ENCODE measurements at places on chromosomes 5 and 9. TPM values are rescaled to one million over a fixed set of nuclear protein-coding genes. Genes with fewer than 3 reads are reported as not detected.

Gene ZNF367
- total RNA-seq = 1.2 TPM

Gene TBCA
- total RNA-seq = 118 TPM

Gene ORM2
- 1.6 TPM for total RNA-seq

Gene SVEP1
- total RNA-seq = 54.6 TPM

Gene PDGFRB
- total RNA-seq = 53.7 TPM

Gene BTNL8
- 0.15 TPM for total RNA-seq

Gene PCDHB2
- 3.8 TPM for total RNA-seq

Gene ALDH7A1
- 83.0 TPM for total RNA-seq

GRCh38 chr5:137186759-137187461, 312.2 kb downstream of the SPOCK1 start:
- DNase-seq = no peak
- H3K4me1 ChIP-seq = no peaks in the 10 kb centered on the region
- no peaks in the 10 kb centered on the region for H3K27me3 ChIP-seq
- H3K36me3 ChIP-seq = no peaks in the 10 kb centered on the region
- no peak overlapping the region for H3K27ac ChIP-seq

GRCh38 chr5:15968993-15969392, 210.6 kb downstream of the MARCHF11 start:
- DNase-seq = no peak
- H3K36me3 ChIP-seq = no peaks in the 10 kb centered on the region
- no peaks in the 10 kb centered on the region for H3K4me1 ChIP-seq
- H3K27ac ChIP-seq = no peak overlapping the region
- no peaks in the 10 kb centered on the region for H3K27me3 ChIP-seq
- no peak overlapping the region for H3K4me3 ChIP-seq

DNA sequence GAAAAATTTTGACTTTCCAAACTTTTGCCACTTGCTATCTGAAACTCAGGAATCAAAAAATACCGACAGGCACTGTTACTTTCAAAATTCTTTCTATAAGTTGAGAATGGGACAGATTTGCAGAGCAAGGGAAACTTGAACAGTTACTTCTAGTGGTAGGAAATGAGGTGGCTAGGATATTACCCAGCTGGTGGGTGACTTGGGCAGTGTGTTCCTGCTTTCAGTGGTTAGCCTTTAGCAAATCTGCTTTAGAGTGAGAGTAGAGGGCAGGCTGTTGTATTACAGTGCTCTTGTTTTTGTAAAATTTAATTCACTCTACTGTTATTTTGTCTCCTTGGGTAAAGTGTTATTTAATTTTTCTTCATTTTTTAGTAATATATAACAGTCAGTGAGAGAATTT, 40.2 kb upstream of the ROPN1L start:
- no peaks in the 10 kb centered on the region for H3K27me3 ChIP-seq
- no peak overlapping the region for H3K4me3 ChIP-seq
- DNase-seq = no peak
- H3K27ac ChIP-seq = no peak overlapping the region
- H3K36me3 ChIP-seq = no peaks in the 10 kb centered on the region
- no peaks in the 10 kb centered on the region for H3K4me1 ChIP-seq

- H3K27ac ChIP-seq = peak overlapping the region; percentile 29
- no peak for DNase-seq
- no peaks in the 10 kb centered on the region for H3K36me3 ChIP-seq
- no peak overlapping the region for H3K4me3 ChIP-seq
- H3K27me3 ChIP-seq = no peaks in the 10 kb centered on the region
Observed at GRCh38 chr9:119020730-119021333, 348.4 kb downstream of the BRINP1 start.

DNA sequence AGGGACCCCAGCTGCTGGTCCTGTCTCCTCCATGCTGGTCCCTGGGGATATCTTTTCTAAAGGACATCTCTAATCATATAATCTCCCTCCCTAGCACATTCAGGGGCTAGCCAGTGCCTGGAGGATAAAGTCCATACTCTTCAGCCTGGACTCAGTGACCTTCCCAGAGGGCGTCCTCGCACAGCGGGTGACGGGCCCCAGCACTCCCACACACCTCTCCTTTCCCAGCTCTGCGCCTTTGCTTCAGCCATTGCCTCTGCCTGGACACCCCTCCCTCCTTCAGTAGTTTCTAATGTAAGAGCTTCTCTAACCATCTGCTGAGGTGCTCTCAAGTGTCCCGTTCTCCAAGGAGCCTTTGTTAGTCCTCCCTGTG, 15.2 kb upstream of the TNIP1 start:
- no peak for DNase-seq
- no peaks in the 10 kb centered on the region for H3K27me3 ChIP-seq
- H3K27ac ChIP-seq = peak overlapping the region; percentile 87
- H3K36me3 ChIP-seq = no peaks in the 10 kb centered on the region
- no peaks in the 10 kb centered on the region for H3K4me1 ChIP-seq

GRCh38 chr5:14729448-14730385, 65.2 kb downstream of the OTULIN start:
- no peak overlapping the region for H3K4me3 ChIP-seq
- DNase-seq = no peak
- H3K27ac ChIP-seq = no peak overlapping the region
- H3K36me3 ChIP-seq = no peaks in the 10 kb centered on the region

DNA sequence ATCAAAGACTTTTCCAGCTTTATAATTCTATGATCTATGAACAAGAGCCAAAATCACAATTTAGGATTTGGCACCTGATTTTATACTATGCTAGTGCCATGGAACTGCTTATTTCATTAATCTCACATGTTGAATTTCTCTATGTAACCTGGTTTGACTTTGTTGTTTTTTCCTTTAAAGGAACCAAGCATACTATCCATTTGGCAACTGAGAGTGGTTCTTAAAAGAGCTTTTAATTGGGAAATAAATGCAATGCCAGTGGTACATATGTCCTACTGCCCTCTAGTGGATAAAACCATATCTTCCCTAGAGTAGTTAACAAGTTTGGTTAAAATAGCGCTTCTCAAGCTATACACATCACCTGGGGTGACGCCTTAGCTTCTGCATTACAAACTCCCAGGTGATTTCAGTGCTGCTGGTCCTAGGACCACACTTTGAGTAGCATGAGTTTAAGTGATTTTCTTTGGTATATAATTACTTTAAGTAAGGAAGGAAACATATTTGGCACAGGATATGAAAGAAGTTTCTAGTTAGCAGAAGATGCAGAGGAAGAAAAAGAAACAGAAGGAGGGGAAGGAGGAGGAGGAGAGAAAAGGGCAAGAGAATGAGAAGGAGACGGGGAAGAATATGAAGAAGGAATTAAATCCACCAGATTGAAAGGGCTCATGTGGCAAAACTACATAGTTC, 56.8 kb downstream of the FGF10 start:
- H3K4me3 ChIP-seq = no peak overlapping the region
- H3K4me1 ChIP-seq = no peaks in the 10 kb centered on the region
- no peak for DNase-seq

DNA sequence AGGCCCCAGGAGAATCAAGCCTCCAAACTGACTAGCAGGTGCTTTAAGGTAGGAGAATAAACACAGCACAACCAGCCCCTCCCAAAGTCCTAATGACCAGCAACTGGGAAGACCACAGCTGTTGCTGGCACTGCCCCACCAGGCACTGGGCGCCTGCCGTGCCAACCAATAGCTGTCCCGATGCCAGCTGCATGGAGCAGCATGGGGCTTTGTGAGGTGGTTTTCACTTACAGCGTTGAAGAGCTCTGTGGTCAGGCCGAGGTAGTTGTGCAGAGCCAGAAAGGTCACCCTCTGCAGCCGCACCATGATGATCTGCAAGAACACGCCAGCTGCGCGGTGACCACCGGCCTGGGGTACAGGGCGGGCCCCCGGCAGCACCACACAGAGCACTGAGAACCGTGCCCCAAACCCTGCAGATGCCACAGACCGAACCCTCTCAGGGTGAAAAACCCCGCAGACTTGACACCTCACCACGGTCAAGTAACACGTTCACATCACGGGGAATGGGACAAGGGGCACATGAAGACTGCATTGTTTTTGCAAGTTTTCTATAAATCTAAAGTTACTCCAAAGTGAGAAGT, 28.7 kb downstream of the PNPLA7 start:
- no peaks in the 10 kb centered on the region for H3K4me1 ChIP-seq
- no peaks in the 10 kb centered on the region for H3K36me3 ChIP-seq
- H3K27me3 ChIP-seq = no peaks in the 10 kb centered on the region
- H3K27ac ChIP-seq = no peak overlapping the region
- no peak overlapping the region for H3K4me3 ChIP-seq

DNA sequence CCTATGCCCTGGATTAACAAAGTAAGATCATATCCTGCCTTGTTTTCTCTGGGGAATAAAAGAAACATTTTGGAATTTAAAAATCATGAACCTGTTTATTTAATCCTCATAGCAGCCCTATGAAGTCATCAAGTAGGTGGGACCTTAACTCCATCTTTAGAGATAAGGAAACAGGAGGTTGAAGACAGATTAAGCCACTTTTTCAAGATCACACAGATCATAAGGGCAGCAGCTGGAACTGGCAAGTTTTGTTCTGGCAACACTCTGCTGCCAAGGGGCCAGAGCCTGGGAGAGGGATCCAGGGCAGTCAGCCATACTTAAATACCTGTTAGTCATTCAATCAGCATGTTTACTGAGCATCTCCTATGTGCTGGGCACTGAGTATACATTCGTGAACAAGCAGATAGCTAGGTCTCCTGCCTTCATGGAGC, 63.7 kb downstream of the SLC1A1 start:
- H3K27ac ChIP-seq = no peak overlapping the region
- H3K27me3 ChIP-seq = no peaks in the 10 kb centered on the region
- H3K4me1 ChIP-seq = no peaks in the 10 kb centered on the region
- no peaks in the 10 kb centered on the region for H3K36me3 ChIP-seq
- DNase-seq = no peak
- no peak overlapping the region for H3K4me3 ChIP-seq

DNA sequence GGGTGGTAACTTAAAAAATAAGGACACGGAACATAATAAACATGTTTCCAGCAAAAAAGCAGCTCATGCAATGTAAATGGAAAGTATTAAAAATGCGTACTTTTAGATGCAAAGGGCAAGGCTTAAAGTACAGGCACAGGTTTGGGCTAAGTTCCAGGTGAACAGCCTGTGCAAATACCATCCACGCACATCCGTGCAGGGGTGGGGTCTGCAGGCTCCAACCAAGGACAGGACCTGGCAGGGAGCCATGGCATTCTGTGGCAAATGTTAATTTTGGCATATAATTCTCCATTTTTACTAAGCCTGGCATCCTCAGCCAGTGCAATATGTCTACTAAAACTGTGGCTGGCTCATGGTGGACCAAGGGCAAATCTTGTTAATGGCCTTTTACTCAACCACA, 365.8 kb upstream of the DAP start:
- no peaks in the 10 kb centered on the region for H3K4me1 ChIP-seq
- no peak overlapping the region for H3K4me3 ChIP-seq
- DNase-seq = no peak
- no peak overlapping the region for H3K27ac ChIP-seq
- no peaks in the 10 kb centered on the region for H3K36me3 ChIP-seq
- H3K27me3 ChIP-seq = no peaks in the 10 kb centered on the region

DNA sequence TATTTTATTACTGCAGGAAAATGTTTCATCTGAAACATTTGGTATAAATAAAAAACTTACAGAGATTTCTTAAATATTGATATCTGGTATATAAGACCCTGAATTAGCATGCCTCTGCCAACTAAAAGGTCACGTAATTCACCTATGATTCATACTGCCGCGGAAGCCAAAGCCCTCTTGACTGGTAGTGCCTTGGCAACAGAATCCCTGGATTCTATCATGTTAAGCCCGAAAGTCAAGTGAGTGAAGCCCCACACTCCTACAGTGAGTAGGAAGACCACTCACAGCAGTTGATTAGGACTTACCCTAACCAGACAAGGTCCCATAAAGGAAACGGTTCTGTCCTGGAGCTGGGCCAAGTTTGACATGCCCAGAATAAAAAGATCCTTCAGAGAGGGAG, 175.6 kb upstream of the NREP start:
- no peaks in the 10 kb centered on the region for H3K27me3 ChIP-seq
- no peak overlapping the region for H3K27ac ChIP-seq
- DNase-seq = no peak
- H3K4me1 ChIP-seq = no peaks in the 10 kb centered on the region
- H3K4me3 ChIP-seq = no peak overlapping the region
- H3K36me3 ChIP-seq = no peaks in the 10 kb centered on the region

- H3K4me3 ChIP-seq = no peak overlapping the region
- no peaks in the 10 kb centered on the region for H3K36me3 ChIP-seq
- no peak overlapping the region for H3K27ac ChIP-seq
- no peaks in the 10 kb centered on the region for H3K4me1 ChIP-seq
Observed at GRCh38 chr5:76641514-76642120, 18.4 kb upstream of the F2RL2 start.

GRCh38 chr5:179371121-179371510, 25.9 kb upstream of the ADAMTS2 start:
- H3K27me3 ChIP-seq = no peaks in the 10 kb centered on the region
- H3K4me1 ChIP-seq = no peaks in the 10 kb centered on the region
- no peak for DNase-seq

DNA sequence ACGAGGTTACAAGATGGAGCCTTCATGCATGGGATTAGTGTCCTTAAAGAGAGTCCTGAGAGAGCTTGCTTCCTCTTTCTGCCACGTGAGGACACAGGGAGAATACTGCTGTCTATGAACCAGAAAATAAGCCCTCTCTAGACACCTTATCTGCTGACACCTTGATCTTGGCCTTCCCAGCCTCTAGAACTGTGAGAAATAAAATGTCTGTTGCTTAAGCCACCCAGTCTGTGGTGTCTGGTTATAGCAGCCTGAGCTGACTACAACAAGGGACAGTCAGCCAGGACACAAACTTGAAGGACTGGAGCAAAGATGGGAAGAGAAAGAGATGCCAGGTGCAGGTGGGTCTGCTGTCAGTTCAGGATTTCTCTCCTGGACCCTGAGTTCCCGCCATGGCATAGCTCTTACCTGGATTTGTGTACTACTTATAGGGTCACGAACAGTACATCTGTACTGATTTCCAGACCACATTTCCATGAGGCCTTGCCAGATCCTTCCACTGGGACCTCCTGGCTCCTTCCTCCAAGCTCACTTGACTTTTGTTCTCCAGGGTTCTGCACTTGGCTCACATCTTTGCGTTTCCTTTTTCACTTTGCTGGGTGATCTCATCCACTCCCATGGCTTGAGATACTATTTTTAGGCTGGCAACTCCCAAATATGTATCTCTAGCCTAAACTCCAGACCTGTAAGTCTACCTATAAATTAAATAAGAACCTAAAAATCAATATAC, 44.9 kb upstream of the LIFR start:
- H3K36me3 ChIP-seq = no peaks in the 10 kb centered on the region
- no peaks in the 10 kb centered on the region for H3K27me3 ChIP-seq
- no peak for DNase-seq
- no peak overlapping the region for H3K27ac ChIP-seq
- H3K4me1 ChIP-seq = no peaks in the 10 kb centered on the region

GRCh38 chr5:172818081-172818480, 16.0 kb upstream of the ERGIC1 start:
- no peaks in the 10 kb centered on the region for H3K27me3 ChIP-seq
- no peak overlapping the region for H3K4me3 ChIP-seq
- no peak for DNase-seq
- H3K36me3 ChIP-seq = no peaks in the 10 kb centered on the region
- no peaks in the 10 kb centered on the region for H3K4me1 ChIP-seq

Data from breast epithelium (tissue), 4 donors.